ENCODE measurements at places on chromosomes 16 and 17.
A peak's percentile ranks its signal among the peaks of the same experiment; 100 is the strongest.

GRCh38 chr17:49914664-49915063 is 54.3 kb upstream of the DLX4 start:
- DNase-seq, result no peak

DNA sequence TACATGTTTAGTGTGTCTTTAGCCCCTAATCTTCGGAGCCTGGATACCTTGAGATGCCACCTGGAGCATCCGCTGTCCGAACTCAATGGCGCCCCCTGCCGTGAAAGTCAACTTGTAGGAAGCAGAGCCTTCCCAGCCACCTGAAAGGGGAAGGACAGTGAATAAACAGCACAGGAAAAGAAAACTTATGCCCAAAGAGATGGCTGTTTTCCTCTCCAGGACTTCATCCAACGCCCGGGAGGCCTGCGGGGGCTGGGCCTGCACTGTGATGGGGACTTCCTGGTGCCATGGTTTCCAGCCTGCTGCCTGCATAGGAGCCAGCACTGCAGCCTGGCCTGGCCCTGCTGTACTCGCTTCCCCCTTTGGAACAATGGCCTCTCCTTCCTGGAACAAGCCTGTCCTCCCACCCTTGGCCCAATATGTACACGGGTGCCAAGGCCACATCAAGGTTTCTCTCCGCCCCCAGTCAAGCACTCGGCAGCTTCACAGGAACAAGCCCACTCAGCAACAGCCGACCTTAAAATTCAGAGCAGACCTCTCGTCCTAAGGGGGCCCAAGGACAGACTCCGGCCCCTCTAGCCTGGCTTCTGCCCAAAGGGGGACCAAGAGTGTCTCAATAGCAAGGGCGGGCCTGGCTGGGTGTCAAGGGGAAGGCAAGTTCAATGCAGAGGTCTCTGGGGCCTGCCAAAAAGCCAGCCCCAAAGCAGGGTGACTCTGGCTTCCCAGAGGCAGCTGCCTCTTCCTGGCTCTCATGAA is 4.5 kb upstream of the UNC13D start:
- DNase-seq, result peak; percentile 58

DNA sequence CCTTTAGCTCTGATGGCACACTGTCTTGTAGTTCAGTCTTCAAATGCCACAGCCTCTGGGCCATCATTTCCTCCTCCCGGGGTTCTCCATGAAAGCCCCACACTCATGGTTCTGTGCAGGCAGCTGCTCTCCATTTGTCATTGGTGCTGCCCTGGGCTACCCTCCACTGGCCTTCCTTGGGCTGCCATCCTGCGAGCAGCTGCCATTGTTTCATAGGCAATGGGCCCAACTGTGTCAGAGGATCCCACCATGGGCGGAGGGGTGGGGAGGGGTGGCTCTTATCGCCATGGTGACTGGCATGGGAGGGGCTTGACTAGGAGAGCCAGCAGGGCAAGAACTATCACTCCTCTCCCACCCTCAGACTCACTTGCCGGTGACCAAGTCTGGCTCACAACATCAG is 38.6 kb upstream of the BRD7 start:
- no peak for DNase-seq

GRCh38 chr17:9104370-9105041 is 83.2 kb downstream of the NTN1 start:
- DNase-seq, result no peak

DNA sequence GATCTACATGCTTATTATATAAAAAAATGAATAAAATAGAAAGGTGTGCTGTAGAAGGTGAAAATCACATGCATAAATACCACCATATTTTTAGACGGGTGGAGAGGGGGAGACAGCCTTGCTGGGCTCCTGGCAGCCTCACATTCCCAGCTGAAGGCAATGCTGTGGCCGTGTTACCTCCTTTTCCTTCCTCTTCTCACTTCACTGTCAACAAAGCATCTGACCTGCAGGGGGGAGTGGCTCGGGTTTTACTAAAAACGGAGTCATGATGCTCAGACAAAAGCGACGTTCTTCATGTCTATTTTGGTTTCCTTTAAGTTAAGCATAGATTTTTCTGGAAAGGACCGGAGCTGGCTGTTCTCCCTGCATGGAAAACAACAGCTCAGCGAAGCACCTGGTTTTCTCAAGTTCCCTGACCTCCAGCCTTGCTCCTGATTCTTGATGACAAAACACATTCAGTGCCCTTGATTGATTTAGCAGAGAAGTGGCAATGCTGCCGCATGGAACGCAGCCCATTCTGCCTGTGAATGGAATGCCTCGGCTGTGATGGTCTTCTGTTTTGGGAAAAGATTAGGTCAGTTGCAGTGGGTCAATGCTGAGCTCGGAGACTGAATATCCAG is 5.5 kb upstream of the RPTOR start:
- no peak for DNase-seq
